ENCODE measurements at places on chromosomes 3 and 15. TPM values are rescaled to one million over a fixed set of nuclear protein-coding genes. Genes with fewer than 3 reads are reported as not detected.

The P2RY14 gene
- not detected for total RNA-seq

The TPRG1 gene
- total RNA-seq, result 2.9 TPM

DNA sequence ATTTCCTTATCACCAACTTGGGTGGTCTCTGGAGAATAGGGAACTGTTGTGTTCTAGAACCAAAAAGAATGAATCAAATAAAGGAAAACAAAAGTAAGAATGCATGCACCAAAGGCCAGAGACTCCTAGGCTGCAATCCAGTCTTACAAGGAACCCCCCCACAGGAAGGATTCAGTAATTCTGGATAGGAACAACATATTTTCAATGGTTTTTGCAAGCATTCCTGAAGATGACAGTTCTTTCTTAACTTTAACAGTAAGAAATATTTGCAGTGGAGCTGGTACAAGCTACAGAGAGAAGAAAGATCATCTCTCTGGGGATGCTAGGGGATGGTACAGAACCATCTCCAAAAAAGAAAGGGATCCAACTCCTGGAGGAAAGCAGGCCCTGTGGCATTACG is 116.2 kb upstream of the CHRM5 start:
- no peak for DNase-seq

GRCh38 chr3:83882701-83883100 is 1076.1 kb upstream of the CADM2 start:
- no peak for DNase-seq

DNA sequence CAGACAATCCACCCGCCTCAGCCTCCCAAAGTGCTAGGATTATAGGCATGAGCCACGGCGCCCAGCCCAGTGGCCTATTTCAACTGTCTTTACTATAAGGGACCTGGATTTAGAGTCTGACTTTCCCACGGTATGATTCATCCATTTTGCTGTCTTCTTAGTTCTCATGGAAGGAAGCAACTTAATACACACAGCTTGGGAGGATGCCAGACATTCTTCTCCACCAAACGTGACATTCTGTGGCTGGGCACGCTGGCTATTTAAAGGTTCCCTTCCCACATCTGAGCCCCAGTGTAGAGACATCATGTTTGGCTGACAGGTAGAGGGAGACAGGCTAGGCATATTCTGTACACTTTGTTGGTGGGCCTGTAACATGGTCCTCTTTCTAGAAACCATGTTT is 26.2 kb downstream of the FAM43A start:
- no peak for DNase-seq

DNA sequence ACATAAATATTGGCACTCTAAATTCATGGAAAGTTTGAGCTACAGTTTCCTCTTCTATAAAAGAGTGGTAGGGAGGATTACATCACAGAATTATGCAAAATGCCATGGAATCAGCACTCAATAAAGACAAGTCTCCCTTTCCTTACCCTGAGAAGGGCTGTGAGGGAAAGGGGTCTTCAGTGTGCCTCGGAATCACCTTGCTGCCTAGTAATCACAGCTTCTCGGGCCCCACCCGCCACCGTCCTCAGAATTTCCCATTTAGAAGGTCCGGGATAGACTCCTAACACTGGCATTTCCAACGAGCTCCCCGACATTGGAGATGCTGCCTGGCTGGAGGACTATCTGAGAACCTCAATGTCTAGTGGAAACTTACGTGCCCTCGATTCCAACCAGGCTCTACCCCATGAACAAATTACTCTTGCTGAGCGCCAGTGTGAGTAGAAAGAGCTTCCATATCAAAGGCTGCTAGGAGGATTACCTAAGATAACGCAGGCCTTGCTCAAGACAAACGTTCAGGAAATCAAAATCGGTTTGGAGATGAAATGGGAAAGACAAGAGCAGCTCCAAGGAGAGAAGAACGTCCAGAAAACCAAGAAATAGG is 92.1 kb upstream of the CHD2 start:
- DNase-seq, result peak; percentile 16

- DNase-seq, result peak; percentile 68
Observed at GRCh38 chr15:92809880-92810361, 90.2 kb upstream of the CHD2 start.
